Pons (tissue), 1 donor: ENCODE measurements at places on chromosomes 7 and 10.

- no peak for DNase-seq
These were observed 23.7 kb downstream of the CYP26A1 start for GRCh38 chr10:93097386-93097785.

DNA sequence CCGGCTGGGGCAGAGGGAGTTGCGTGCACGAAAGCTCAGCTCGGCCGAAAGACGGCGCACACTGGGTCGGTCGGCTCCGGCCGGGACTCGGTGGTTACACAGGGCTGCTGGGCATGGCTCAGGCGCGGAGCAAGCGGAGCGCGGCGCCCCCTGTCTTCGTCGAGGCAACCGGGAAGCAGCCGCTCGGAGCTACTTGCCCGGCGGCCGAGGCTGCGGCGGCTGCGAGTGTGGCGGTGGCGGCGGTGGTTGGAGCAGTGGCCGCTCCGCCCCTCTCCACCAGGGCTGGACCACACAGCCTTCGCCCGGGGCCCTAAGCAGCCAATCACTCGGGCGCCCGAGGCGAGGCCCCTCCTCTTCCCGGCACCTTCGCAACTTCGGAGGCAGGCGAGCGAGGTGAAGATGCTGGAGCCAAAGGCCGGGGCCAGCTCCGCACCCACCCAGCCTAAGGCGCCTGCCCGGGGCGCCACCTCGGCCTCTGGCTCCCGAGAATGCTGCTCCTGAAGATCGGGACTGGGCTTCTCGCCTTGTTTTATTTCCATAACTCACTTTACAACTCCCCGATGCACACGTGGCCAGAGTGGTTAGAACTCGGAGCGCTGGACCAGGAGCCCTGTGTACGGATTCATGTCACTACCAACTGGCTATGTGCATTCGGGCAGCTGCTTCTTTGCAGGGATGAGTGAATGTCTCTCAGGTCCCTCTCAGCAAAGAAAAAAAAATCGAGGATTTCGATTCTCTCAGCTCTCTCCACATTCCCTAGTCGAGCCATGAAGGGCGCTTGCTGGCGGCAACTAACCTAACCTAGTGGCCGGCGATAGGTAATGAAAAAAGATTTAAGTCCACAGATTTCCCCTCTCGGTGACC is at the start of gene TLL2:
Gene TLL2, minus strand, starts transcription at position 229 of the 864 bp plus-strand sequence. CDS start 241 bp downstream, outside the sequence.
- DNase-seq, result peak; percentile 83

DNA sequence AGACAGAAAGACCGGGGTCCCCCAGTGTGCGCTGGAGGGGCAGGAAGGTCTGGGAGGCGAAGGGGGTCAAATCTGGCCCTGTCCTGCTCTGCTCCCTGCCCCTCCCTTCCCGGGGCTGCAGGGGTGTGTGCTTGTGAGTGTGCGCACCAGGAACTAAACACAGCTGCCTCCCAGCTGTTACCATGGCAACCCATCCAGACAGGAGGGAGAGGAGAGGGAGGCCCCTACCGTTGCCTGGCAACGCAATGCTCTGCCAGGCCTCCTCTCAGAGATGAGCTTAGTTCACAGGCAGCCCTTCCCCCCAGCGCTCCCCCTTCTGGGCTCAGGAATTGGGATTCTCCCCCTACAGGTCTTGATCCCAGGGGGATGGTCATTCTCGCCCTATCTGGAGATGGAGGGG is 6.1 kb downstream of the NYAP1 start:
- DNase-seq, result peak; percentile 99

- DNase-seq, result no peak
These were observed 217.6 kb downstream of the GFRA1 start for GRCh38 chr10:116055252-116055916.

- peak; percentile 45 for DNase-seq
These were observed 41.3 kb upstream of the SRPK2 start for GRCh38 chr7:105429746-105430612.

DNA sequence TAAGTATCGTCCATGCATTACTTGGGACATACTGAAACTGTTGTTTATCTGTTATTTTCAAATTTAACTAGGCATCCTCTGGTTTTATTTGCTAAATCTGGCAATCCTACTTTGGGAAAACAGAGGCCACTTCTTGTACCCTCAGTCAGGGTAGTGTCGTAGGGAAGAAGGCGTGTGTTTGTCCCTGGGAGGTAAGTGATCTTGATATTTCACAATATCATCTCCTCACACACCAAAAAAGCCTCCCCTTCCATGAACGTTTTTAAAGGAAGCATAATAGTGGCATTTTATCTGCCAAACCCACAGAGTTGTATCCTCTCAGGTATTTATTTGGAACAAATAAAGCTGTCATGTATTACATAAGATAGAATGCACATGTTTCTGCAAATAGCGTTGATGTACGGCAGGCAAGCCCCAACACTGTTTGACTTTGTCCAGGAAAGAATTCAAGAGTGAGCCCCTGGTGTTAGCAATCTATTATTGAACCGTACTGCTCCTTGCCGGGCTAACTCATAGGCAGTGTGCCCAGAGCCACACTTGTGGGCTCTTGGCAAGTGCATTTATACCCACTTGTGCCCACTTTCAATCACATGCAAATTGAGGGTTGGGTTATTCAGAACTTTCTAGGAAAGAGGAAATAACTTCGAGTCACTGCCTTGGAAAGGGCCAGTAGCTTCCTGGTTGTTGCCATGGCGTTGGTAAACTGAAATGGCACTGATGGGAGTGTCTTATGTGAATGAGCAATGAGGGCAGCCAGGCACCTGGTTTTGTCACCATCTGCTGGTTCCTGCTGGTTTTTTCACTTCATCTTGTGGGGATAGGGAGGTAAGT is 266.0 kb downstream of the USP6NL start:
- DNase-seq, result no peak

DNA sequence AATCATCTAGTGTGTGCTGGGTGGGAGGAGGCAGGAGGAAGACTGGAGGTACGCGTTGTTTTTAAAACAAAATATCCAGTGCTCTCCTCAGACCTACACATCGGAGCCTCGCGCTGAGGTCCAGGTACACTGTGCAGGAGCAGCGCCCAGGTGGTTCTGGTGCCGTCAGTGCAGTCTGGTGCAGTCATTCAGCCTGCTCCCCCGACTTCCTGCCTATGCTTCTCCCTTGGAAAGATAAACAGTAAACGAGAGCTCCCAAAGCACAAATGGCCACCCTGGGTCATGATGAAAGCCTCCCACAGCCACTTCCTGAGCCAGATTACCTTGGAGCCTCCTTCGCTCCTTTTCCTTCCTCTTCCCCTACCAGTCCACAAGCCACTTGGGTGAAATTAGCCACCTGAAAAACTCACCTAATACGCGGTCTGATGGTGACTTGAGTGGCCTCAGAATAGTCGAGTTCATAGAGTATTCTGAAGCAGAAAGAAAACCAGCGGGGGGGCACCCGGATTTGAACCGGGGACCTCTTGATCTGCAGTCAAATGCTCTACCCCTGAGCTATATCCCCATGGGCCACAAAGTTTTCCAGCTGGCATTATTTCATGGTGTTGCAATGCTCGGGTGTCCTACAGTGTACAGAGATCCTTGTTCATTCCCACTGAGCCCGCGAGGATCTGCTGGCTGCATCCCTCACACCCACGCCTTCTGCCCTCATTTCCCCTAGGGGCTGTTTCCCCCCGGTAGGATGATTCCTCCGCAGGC is 82.5 kb downstream of the ZNF467 start:
- no peak for DNase-seq

GRCh38 chr7:47833211-47833610 is 115.1 kb downstream of the PKD1L1 start:
- no peak for DNase-seq

DNA sequence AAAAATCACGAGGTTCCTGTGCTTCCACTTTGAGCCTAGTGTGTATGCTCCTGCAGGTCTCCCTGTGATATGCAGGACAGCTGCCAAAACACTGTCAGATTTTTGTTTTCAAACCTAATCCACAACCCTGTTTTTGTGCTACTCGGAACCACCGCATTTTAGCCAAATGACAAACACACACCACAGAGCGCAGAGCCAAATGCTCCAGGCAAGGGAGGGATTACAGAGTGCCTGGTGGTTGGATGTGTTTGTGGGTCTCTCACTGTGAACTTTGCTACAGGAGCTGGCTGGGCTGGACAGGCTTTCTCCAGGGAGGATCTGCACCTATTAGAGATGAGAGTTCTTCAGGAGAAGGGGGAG is 5.7 kb upstream of the RBM28 start:
- no peak for DNase-seq

DNA sequence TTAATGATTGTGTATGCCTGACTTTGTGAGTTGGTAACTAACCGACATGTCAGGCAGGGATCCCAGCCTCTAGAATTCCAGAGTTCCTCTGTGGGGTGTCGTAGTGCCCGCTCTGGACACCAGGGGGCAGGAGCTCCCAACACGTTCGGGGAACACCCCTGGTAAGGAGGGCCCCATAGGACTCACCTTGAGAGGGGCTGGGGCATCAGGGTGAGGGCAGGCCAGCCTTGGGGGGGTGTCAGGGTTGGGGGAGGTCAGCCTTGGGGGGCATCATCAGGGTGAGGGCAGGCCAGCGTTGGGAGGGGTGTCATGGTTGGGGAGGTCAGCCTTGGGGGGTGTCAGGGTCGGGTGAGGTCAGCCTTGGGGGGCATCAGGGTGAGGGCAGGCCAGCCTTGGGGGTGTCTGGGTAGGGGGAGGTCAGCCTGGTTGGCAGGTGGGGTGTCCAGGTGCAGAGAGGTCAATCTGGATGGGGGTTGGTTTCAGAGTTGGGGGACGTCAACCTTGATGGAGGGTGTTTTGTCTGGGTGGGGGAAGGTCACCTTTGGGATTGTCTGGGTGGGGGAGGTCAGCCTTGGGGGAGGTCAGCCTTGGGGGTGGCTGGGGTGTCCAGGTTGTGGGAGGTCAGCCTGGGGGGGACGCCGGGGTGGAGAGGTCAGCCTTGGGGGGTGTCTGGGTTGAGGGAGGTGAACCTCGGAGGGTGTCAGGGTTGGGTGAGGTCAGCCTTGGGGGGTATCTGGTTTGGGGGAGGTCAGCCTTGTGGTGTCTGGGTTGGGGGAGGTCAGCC is 45.6 kb upstream of the SUN1 start:
- peak; percentile 44 for DNase-seq

DNA sequence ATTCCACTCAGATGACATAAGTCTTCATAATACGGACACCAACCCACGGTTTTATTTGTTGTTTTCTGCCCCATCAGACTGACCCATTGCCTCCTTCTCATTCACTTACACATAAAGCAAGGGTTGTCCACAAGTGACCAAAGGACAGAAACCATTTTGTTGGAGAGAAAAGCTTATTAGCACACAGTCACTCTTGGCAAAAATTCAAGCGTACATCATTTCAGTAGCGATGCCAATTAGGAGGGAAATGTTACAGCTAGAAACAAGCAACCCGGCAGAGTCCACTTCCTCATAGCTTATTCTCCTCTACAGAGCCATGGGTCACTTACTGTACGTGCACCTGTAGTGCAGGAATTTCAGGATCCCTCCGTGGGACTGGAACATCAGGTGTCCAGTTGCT is 23.0 kb downstream of the ABLIM1 start:
- no peak for DNase-seq

DNA sequence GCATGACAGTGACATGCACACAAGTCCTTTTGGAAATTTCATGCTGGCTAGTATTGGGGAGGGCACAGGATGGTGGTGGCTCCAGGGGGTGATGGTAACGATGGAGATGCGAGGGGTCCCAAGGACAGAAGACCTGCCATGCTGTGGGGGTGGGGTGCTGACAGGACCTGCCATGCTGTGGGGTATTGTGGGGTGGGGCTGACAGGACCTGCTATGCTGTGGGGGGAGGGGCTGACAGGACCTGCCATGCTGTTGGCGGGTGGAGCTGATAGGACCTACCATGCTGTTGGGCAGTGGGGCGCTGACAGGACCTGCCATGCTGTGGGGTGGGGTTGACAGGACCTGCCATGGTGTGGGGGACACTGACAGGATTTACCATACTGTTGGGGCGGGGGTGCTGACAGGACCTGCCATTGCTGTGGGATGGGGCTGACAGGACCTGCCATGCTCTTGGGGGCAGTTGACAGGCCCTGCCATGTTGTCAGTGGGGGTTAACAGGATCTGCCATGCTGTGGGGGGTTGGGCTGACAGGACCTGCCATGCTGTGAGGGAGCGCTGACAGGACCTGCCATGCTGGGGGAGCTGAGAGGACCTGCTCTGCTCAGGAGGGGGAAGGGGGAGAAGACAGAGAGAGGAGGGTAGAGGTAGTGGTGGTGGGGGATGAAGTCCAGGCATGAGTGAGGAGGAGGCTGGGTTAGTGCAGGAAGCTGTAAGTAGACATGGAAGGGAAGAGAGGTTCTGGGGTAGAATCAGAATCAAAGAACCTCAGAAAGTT is 36.2 kb upstream of the RET start:
- DNase-seq, result no peak

- DNase-seq, result no peak
These were observed 17.9 kb upstream of the SUV39H2 start for GRCh38 chr10:14860791-14861190.

DNA sequence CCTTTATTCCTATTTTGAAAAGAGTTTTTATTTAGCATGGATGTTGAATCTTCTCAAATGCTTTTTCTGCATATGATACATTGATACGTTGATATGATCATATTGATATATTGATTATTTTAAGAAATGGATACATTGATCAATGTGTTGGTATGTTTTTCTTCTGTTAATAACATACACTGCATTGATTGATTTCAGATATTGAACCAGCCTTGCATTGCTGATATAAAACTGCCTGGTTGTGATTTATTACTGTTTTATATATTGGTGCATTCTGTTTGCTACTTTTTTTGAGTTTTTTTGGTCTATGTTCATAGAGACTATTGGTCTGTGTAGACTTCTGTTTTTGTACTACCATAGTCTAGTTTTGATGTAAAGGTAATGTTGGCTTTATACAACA is 26.8 kb upstream of the RABGEF1 start:
- DNase-seq, result no peak

- no peak for DNase-seq
These were observed 48.0 kb upstream of the DLG5 start for GRCh38 chr10:77974396-77975074.

- DNase-seq, result no peak
These were observed 477.7 kb upstream of the TPK1 start for GRCh38 chr7:145313551-145313950.

GRCh38 chr7:98730326-98730725 is 113.2 kb downstream of the NPTX2 start:
- no peak for DNase-seq

GRCh38 chr10:43221419-43222209 is 45.3 kb downstream of the RASGEF1A start:
- no peak for DNase-seq

DNA sequence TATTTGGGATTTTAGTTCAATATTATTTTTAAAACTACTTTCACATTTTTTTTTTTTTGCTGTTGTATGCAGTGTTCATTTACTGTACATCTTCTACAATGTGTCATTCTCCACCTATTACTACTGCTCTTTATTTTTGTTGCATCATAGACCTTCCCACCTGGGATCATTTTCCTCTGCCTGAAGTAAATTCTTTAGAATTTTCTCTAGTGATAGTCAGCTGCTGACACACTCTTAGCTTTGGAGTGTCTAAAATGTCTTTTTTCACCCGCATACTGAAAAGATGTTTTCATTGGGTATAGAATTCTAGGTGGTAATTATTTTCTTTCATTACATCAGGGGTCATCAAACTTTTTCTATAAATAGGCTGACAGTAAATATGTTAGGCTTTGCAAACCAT is 30.5 kb downstream of the CFAP43 start:
- no peak for DNase-seq

DNA sequence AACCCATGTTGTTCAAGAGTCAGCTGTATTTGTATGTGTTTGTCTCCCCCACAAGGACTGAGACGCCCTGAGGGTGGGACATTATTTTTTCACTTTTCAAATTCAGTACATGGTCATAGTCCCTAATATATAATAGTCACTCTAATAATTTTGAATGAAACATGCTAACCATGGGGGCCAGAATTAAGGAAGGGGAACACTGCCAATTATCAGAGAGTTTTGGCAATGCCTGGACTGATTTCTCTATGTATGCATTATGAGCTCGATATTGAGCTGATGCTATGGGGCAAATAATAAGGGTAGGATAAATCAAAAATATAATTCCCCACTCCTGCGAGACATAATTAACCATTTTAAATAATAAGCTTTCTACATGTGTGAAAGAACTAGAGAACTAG is 87.4 kb downstream of the CPED1 start:
- no peak for DNase-seq
